PC-3 (cell line): ENCODE measurements at places on chromosomes 7 and 10.

DNA sequence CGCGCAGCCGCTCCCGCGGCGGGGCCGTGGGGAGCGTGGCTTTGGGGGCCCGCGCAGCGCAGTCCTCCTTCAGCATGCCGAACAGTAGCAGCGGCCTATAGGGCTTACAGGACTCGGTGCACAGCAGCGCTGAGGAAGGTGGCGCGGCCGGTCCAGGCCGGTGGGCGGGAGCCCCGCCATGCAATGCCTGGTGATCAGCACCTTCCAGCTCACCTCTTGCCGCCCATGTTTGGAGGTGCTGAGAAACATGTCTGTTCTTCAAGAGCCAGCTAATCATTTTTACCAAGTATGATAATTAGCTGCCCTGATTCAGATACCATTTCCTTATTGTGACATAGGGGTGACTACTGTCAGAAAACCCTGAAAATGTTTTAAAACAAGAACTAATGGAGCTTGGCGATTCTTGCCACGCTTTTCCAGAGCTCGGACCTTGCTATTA is 33.5 kb upstream of the SFTPD start:
- DNase-seq, result no peak

DNA sequence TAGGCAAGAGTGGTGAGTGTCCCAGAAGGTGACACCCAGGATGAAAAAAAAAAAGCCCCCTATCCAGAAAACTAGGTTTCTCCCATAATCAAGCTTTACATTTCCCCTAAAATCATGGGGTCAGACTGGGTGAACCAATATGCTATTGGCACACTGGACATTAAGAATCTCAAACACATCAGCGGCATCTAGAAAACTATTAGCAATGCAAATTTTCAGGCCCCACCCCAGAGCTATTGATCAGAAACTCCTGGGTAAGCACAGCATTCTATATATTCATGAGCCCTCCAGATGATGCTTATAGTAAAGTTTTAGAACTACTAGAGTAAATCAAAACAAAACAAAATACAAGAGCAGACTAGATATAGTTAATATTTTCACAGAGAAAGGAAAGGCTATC is 36.4 kb downstream of the IQUB start:
- no peak for DNase-seq

DNA sequence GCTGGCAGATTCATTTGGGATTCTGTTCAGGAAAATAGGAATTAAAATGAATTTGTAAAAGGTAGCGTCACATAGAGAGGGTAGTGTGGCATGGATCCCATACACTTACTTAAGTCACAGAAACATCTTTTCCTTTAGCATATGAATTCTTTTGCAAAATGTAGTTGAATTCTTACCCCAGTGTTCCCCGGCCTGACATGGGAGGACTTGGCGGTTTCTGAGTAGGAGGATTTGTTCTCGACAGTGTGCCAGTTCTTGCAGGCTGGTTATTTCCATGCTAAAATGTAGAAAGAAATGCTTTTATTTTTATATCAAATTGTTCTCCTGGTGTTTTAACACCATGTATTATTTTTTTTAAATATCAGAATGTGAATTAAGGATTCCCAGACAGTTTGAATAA is 72.6 kb downstream of the PDSS1 start:
- no peak for DNase-seq

DNA sequence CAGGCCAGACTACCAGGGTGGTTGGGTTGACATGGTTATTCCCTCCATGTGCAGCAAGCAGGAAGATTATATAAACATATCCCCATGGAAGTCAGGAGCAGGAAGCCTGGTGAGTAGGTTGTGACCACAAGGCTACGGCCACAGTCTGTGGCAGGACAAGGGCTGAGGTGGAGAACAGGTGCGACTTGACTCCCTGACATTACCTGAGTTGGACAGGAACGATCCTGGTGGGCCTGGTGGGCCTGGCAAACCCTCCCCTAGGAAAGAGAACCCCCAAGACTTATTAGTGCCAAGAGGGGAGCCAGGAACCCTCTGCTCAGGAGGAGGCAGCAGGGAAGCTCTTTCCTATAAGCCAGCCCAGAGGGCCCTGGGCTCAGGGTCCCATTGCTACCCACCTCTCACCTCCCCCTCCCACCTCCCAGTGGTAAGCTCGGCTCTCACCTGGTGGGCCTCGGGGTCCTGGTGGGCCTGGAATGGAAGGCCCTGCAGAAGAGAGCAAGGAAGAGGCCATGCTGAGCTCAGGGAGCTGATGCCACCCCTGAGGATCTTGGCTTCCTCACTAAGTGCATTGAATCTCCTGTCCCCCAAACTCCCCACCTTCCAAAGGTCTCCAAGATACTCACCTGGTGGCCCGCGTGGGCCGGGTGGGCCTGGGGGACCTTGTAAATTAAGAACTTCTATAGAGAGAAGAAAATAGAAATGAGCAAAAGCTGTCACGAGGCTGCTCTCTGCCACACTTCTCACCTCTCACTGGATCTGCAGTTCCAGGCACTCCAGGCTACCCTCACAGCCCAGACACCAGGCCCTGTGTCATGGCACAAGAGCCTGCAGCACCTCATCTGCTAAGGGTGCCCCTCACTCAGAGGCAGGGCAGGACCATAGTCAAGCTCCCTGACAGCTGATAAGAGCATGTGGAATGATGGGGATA is 44.6 kb downstream of the COL17A1 start:
- DNase-seq, result no peak

GRCh38 chr10:106506526-106507283 is 657.8 kb downstream of the SORCS1 start:
- DNase-seq, result peak; percentile 85

GRCh38 chr10:70193391-70193844 is 23.1 kb upstream of the SAR1A start:
- no peak for DNase-seq

GRCh38 chr10:42482411-42482810 is 156.0 kb downstream of the ZNF33B start:
- no peak for DNase-seq

DNA sequence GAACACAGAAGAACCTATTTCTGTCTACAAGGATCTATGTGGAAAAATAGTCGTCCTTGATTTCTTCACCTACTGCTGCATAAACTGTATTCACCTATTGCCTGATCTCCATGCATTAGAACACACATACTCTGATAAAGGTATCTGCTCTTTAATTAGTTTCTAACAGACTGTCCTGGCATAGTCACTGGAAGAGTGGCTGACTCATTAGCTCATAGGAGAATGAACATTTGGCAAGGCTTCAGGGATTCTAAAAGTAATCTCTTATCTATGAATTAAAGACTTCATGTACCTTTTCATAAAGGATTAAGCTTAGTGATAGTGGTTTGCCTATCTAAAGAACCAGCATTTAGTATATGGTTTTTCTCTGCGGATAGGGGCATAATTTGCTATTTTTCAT is 4.1 kb downstream of the NHLRC2 start:
- DNase-seq, result no peak

GRCh38 chr7:91582799-91583477 is 297.6 kb downstream of the MTERF1 start:
- DNase-seq, result no peak

GRCh38 chr7:30144657-30145306 is 10.0 kb downstream of the MTURN start:
- DNase-seq, result no peak

DNA sequence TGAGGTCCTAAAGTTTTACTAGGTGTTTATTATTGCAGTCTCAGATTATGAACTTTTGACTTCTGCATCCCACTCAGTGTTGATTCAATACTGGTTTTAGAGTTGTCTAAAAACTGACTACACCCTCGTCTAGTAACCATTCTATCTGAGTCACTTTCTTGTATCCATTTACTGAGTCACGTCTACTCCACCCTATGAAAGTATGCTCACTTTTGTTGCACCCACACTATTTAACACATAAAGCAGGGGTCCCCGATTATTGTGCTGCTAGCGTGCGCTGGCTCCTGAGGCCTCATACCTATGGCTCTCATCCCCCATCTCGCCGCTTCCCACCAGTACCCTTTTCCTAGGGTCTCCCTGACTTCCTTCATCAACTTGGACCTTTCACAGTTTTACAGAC is 2.0 kb downstream of the SAMD9 start:
- peak; percentile 81 for DNase-seq

DNA sequence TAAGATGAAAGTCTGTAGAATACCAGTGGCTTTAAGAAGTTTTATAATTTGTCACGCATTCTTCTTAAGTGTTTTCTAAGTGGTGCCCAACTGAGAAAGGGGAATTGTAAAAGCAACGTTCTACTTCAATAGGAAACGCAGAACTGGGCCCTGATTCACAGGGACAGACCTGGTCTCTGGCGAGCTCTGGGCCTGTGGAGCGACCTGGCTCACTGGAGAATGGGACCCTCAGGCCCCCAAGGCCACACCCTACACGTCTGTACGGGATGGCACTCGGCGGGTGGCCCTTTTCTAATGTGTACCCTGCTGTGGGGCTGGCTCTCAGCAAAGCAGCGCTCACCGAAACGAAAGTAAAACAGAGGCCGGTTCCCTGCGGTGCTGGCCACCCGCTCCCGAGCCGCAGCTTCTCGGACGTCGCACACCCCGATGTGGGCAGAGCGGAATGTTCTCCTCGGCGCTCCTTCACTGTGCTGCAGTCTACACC is 205.0 kb downstream of the DIP2C start:
- DNase-seq, result peak; percentile 36

DNA sequence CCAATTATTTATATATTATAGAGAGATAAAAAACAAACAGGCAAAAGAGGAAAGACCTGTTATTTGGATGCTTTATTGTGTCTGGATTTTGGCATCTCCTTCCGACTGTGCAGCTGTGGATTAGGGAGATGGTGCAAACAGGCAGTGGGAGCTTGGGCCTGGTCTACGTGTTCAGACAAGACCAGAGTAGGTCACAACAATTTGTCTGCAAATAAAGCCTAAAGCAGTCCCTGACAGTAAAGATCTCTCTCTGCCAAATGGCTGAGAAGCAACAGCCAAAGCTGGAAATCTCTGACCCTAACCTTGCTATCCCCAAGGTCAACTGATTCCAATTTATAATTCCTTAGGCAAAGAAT is 82.0 kb downstream of the ABLIM1 start:
- DNase-seq, result no peak

GRCh38 chr7:48427671-48428070 is 256.4 kb downstream of the ABCA13 start:
- DNase-seq, result peak; percentile 64

- DNase-seq, result no peak
Measured at GRCh38 chr10:35460852-35461460, 124.6 kb downstream of the CCNY start.

DNA sequence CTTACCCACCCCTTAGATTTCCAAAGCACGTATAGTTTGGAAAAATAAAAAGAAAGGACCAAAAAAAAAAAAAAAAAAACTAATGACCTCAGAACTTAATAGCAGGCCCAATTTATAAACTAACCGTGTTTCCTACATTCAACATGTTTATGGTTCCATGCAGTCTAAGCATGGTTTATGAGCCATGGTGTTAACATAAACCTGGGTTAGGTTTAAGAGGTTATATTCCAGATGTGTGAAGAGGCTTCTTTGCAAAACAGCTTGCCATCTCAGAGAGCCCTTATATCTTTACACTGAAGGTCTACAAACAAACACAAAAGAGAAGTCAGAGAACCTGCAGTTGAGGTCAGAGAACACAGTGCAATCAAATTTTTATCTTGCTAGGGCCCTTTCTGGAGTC is 15.8 kb downstream of the TMEM254 start:
- no peak for DNase-seq

GRCh38 chr10:52437205-52437646 is 123.1 kb downstream of the DKK1 start:
- DNase-seq, result no peak

DNA sequence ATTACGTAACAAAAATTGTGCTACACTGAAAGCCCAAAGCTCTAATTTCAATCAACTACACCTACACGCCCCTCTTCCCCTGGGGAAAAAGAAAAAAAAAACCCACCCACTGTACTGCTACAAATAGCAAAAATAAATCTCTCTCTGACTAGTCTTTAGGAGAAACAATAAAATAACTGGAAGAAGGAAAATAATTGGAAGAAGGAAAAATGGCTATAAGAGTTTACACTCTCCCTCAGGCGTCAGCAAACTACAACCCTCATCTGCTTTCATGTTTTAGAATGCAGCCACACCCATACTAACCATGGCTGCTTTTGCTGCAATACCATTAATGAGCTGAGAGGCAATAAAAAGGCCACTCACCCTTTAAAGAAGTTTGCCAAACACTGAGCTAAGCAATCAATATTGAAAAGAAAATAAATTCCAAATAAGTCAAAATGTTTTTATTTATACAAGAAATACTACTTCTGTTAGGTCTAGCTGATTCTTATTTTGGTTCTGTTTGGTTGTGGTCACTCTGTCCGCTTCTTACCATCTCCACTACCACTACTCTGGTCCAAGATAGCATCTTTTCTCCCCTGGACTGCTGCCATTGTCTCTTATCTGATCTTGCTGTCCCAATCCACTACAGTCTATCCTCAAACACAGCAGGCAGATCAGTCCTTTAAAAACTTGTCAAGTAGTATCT is 3.8 kb downstream of the MINDY3 start:
- peak; percentile 39 for DNase-seq

DNA sequence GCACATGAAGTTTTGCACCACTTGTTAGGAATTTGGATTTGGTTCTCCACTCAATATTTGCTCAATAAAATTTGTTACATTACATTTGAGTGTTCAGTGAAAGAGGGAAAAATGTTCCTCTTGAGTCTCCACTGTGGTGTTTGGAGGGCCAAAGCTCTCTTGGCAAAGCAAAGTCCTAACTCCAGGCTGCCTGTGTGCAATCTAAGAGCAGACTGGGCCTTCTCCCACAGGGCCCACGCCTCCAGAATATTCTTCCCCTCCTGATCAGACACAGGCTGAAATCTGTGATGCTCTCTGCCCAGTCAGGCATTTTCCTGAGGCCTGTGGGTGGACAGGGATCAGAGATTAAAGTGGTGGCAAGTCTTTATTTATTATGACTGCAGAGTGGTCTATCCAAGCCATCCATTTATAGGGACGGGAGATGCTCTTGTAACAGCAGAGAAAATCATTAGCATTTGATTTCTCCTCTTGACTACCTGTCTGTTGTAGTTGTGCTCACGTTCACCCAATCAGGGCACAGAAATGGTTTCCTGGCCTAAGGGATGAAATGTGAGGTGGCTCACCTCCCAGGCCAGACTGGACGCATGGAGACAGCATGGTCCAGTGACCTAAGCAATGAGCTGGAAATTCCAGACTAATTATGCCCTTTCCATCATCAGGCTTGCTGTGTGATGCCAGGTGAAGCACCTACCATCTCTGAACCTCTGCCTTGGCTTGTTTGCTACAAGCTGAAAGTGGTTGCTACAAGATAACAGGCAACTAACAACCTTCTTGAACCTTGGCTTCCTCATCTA is 147.1 kb upstream of the NRBF2 start:
- DNase-seq, result no peak

- DNase-seq, result no peak
Measured at GRCh38 chr7:122143376-122143750, 686 bp downstream of the AASS start.
